ENCODE measurements at places on chromosomes 4 and X.

DNA sequence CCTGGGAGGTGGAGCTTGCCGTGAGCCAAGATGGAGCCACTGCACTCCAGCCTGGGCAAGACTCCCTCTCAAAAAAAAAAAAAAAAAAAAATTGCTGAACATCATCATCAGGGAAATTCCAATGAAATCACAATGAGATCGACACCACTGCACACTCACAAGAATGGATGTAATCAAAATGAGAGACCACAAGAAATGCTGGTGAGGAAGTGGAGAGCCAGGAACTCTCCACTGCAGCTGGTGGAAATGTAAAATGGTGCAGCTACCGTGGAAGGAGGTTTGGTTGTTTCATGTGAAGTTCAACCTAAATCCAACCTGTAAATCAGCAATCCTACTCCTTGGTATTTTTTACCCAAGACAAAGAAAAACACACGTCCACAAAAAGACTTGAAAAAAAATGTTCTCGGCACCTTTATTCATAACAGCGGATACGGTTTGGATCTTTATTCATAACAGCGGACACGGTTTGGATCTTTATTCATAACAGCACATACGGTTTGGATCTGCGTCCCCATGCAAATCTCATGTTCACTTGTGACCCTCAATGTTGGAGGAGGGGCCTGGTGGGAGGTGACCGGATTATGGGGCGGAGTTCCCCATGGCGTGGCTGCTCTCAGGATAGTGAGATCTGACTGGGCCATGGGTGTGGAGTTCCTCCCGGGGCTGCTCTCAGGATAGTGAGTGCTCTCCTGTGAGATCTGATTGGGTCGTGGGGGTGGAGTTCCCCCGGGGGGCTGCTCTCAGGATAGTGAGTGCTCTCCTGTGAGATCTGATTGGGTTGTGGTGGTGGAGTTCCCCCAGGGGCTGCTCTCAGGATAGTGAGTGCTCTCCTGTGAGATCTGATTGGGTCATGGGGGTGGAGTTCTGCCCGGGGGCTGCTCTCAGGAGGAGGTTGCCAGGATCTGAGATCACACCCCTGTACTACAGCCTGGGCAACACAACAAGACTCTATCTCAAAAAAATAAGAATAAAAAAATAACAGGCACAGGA lies 7.7 kb downstream of the GAK start:
- peak; percentile 46 for DNase-seq
- peaks cover 2% of the 10 kb centered on the region for H3K4me1 ChIP-seq
- no peak overlapping the region for H3K27ac ChIP-seq
- no peak overlapping the region for H3K4me3 ChIP-seq
- H3K27me3 ChIP-seq: no peaks in the 10 kb centered on the region
- no peaks in the 10 kb centered on the region for H3K36me3 ChIP-seq

- H3K36me3 ChIP-seq: no peaks in the 10 kb centered on the region
- DNase-seq: no peak
- H3K4me1 ChIP-seq: no peaks in the 10 kb centered on the region
These were observed 22.1 kb upstream of the NDST3 start for GRCh38 chr4:118012142-118012541.

DNA sequence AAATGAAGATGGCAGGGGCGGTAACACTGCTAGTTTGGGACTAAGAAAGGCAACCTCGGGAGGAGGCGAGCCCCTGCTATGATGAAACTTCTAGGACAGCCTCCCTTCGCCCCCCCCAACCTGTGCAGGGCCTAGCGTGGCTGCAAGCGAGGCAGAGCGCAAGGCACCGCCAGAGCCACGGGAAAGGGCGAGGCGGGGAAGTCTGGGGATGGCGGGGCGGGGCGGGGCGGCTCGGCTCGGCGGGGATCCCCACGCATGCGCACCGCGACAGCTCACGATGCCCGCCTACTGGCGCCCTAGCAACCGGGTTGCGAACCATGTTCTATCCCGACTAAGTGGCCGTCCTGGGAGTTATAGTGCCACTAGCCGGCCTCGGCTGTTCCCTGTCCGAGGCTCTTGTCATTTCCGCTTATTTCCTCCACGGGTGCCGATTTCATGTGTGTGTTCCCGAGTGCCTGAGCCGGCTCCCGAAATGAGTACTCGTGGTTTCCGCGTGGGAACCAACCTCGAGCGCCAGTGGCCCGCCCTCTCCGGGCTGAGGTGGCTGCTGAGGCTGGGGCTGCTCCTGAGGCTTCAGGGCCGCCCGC lies 28.7 kb upstream of the RBMX start:
- H3K27me3 ChIP-seq: no peaks in the 10 kb centered on the region
- H3K36me3 ChIP-seq: no peaks in the 10 kb centered on the region
- H3K27ac ChIP-seq: peak overlapping the region; percentile 67
- peaks cover 4% of the 10 kb centered on the region for H3K4me1 ChIP-seq
- H3K4me3 ChIP-seq: peak overlapping the region; percentile 56

GRCh38 chr4:55356991-55357461 lies 11.0 kb downstream of the SRD5A3 start:
- H3K36me3 ChIP-seq: no peaks in the 10 kb centered on the region
- no peaks in the 10 kb centered on the region for H3K4me1 ChIP-seq
- DNase-seq: no peak
- H3K27ac ChIP-seq: no peak overlapping the region
- no peaks in the 10 kb centered on the region for H3K27me3 ChIP-seq
- no peak overlapping the region for H3K4me3 ChIP-seq

DNA sequence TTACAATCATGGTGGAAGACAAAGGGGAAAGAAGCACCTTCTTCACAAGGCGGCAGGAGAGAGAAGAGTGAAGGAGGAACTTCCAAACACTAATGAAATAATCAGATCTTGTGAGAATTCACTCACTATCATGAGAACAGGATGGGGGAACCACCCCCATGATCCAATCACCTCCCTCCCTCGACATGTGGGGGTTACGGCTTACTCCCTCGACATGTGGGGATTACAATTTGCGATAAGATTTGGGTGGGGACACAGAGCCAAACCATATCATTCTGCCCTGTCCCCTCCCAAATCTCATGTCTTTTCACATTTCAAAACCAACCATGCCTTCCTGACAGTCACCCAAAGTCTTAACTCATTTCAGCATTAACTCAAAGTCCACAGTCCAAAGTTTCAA lies 88.7 kb upstream of the PGRMC2 start:
- no peak for DNase-seq
- no peaks in the 10 kb centered on the region for H3K4me1 ChIP-seq
- H3K27me3 ChIP-seq: no peaks in the 10 kb centered on the region
- H3K27ac ChIP-seq: no peak overlapping the region
- H3K4me3 ChIP-seq: no peak overlapping the region

GRCh38 chr4:149084144-149084543 lies 641.9 kb upstream of the NR3C2 start:
- H3K36me3 ChIP-seq: no peaks in the 10 kb centered on the region
- no peak overlapping the region for H3K27ac ChIP-seq
- no peaks in the 10 kb centered on the region for H3K27me3 ChIP-seq
- H3K4me3 ChIP-seq: no peak overlapping the region
- H3K4me1 ChIP-seq: no peaks in the 10 kb centered on the region

GRCh38 chr4:38132107-38132673 lies 172.0 kb downstream of the PTTG2 start:
- no peak overlapping the region for H3K4me3 ChIP-seq
- peaks cover 10% of the 10 kb centered on the region for H3K36me3 ChIP-seq
- DNase-seq: peak; percentile 49
- no peaks in the 10 kb centered on the region for H3K27me3 ChIP-seq
- H3K27ac ChIP-seq: peak overlapping the region; percentile 49

DNA sequence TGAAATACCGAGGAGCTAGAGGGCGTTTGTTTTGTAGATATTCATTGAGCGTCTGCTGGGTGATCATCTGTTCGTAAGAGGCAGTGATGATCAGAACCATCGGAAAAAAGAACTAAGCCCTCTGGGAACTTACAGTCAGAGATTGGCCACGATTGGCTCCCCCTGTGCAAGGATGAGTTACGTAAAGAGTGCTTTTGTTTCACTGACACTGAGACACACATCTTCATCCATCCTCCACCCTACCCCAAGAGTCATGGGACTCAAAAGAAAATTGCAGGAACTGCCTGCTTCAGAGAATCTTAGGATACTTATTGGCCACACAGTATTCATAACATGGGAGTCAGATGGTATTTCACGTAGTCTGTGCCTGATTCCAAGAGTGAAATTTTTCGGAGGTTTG lies 62.1 kb downstream of the GEMIN8 start:
- no peaks in the 10 kb centered on the region for H3K36me3 ChIP-seq
- no peaks in the 10 kb centered on the region for H3K4me1 ChIP-seq
- no peak overlapping the region for H3K4me3 ChIP-seq
- no peak for DNase-seq
- H3K27me3 ChIP-seq: peaks cover 33% of the 10 kb centered on the region

GRCh38 chr4:168667921-168668320 lies 171.1 kb downstream of the PALLD start:
- no peaks in the 10 kb centered on the region for H3K36me3 ChIP-seq
- no peak overlapping the region for H3K27ac ChIP-seq
- H3K4me1 ChIP-seq: peaks cover 15% of the 10 kb centered on the region
- H3K4me3 ChIP-seq: no peak overlapping the region

DNA sequence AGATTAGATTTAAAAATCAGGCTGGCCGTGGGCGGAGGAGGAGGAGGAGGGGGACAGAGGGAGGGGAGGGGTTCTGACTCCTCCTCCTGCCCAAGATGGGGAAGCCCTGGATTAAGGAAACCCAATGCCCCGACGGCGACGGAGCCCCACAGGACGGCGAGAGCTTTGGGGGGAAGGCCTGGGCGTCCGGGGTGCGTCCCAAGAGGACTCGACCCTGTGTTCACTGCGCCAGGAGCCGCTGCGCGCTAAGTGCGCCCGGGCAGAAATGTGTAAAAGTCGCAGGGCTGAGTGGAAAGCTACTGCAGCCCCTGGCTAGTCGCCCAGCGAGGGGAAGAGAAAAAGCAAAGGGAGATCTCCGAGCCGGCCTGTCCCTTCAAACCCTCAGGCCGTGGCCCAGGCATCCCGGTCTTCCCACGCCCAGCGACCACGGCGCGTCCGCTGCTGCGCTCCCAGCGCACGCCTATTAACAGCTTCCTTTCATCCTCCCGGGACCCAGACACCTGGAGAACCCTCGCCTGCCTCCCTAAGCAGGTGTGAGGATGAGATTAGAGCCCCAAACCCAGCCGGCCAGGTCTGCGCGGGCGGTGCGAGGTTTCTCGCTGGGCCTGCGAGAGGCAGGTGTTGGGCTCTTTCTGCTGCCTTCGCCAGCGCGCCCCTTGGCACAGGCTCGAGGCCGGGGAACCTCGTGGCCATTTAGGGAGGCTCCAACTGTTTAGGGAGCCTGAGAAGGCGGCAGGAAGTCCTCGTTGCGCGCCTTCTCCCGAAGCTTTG lies 1.4 kb upstream of the RPS6KA3 start:
- no peak overlapping the region for H3K27ac ChIP-seq
- no peaks in the 10 kb centered on the region for H3K27me3 ChIP-seq
- H3K36me3 ChIP-seq: no peaks in the 10 kb centered on the region
- peak; percentile 56 for DNase-seq
- H3K4me1 ChIP-seq: no peaks in the 10 kb centered on the region

GRCh38 chrX:14073556-14073955 lies 43.9 kb upstream of the GEMIN8 start:
- no peak overlapping the region for H3K27ac ChIP-seq
- no peaks in the 10 kb centered on the region for H3K36me3 ChIP-seq
- peaks cover 2% of the 10 kb centered on the region for H3K27me3 ChIP-seq

GRCh38 chr4:73053076-73053475 lies 16.4 kb downstream of the COX18 start:
- no peak overlapping the region for H3K27ac ChIP-seq
- H3K4me1 ChIP-seq: no peaks in the 10 kb centered on the region
- H3K27me3 ChIP-seq: no peaks in the 10 kb centered on the region
- H3K36me3 ChIP-seq: peaks cover 25% of the 10 kb centered on the region

GRCh38 chrX:66164470-66164869 lies 423 bp downstream of the HEPH start:
- no peaks in the 10 kb centered on the region for H3K4me1 ChIP-seq
- no peaks in the 10 kb centered on the region for H3K36me3 ChIP-seq
- H3K27me3 ChIP-seq: no peaks in the 10 kb centered on the region

DNA sequence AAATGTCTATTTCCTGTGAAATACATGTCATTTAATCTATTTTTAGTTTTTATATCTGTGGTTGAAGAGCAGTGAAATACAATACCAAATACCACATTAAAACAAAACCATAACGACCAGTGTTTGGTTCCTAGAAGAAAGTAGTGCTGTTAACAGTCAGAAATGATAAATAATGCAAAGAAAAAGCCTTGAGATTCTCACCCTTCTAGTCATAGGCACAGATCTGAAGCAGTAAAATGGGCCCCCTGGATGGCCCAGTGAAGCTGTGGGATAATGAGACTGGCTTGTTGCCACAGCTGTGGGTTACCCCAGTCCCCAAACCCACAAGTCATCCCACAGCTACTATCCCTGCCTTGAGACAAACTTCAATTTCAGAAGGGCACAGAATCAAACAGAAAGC lies 137.3 kb upstream of the RPL34 start:
- H3K27ac ChIP-seq: no peak overlapping the region
- H3K4me1 ChIP-seq: no peaks in the 10 kb centered on the region
- DNase-seq: no peak
- no peaks in the 10 kb centered on the region for H3K36me3 ChIP-seq
- peaks cover 11% of the 10 kb centered on the region for H3K27me3 ChIP-seq

GRCh38 chrX:123833387-123833786 lies 26.5 kb upstream of the XIAP start:
- DNase-seq: peak; percentile 72
- no peaks in the 10 kb centered on the region for H3K4me1 ChIP-seq
- H3K27me3 ChIP-seq: no peaks in the 10 kb centered on the region
- H3K27ac ChIP-seq: no peak overlapping the region

GRCh38 chr4:46390355-46391058 lies 579 bp upstream of the GABRA2 start:
- no peak overlapping the region for H3K4me3 ChIP-seq
- H3K36me3 ChIP-seq: no peaks in the 10 kb centered on the region
- no peak overlapping the region for H3K27ac ChIP-seq

DNA sequence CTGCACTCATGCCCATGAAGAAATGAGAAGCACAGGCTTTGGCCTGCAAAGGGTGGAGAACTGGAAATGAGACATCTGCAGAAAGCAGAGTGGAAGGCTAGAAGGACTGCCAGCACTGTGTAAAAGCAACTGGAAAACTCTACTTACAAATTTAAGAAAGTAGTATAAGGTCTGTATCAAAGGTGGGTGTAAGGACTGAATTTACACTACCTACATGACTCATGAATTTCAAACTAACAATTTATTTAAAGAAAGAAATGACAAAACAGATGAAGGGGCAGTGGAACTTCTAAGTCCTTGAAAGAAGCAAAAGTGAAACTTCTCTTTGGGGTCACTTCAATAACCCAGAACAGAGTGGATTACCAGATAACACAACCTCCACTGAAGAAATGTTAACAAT lies 71.2 kb downstream of the SLC10A7 start:
- no peak overlapping the region for H3K4me3 ChIP-seq
- no peak overlapping the region for H3K27ac ChIP-seq
- H3K4me1 ChIP-seq: peaks cover 3% of the 10 kb centered on the region
- no peak for DNase-seq
- H3K36me3 ChIP-seq: no peaks in the 10 kb centered on the region
- no peaks in the 10 kb centered on the region for H3K27me3 ChIP-seq

GRCh38 chr4:57462843-57463242 lies 352.7 kb upstream of the IGFBP7 start:
- no peaks in the 10 kb centered on the region for H3K4me1 ChIP-seq
- H3K4me3 ChIP-seq: no peak overlapping the region
- no peaks in the 10 kb centered on the region for H3K36me3 ChIP-seq

All from SK-N-SH (cell line).